ENCODE measurements at places on chromosomes 16 and 17.
A peak's percentile ranks its signal among the peaks of the same experiment; 100 is the strongest.

GRCh38 chr16:89345642-89346150 lies 128.2 kb downstream of the ZNF778 start:
- DNase-seq: no peak

GRCh38 chr16:12876778-12877177 lies 24.6 kb upstream of the SHISA9 start:
- DNase-seq: no peak

DNA sequence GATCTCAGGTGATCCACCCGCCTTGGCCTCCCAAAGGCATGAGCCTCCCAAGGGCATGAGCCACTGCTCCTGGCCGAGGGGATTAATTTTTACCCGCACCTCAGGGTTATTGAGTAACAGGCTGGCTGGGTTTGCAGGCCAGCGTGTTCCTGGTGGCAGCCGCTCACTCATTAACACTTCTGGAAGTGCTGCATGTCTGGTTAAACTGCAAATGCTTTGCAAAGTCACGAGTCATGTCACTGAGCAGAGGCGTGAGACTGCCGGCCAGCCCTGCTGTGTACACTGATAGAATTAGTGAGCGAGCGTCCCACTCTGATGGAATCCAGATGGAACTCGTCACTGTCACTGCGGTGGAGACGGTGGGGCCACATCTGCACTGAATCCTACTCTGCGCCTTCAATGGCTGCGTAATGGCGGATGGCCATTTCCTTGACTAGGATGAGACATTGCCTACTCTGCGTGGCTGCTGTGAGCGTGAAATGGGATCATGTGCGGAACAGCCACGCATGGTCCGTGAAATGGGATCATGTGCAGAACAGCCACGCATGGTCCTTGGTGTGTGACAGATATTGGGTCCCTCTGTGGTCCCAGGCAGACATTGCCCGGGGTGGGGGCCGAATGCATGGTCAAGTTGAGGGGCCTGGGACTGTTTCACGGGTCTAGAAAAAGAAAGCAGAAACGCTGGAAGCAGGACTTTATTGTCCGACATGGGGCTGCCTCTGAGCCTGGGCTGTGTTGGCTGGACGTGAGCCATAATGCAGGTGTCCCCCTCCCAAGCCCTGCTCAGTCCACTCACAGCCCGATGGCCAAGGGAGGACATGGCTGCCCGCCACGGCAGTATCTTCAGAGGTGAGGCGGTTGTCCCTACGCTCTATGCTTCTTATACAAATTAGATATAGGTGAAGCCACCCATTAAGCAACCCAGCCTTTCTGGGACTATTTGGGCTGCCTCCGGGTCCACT lies 740 bp upstream of the SLC5A10 start:
- DNase-seq: no peak

DNA sequence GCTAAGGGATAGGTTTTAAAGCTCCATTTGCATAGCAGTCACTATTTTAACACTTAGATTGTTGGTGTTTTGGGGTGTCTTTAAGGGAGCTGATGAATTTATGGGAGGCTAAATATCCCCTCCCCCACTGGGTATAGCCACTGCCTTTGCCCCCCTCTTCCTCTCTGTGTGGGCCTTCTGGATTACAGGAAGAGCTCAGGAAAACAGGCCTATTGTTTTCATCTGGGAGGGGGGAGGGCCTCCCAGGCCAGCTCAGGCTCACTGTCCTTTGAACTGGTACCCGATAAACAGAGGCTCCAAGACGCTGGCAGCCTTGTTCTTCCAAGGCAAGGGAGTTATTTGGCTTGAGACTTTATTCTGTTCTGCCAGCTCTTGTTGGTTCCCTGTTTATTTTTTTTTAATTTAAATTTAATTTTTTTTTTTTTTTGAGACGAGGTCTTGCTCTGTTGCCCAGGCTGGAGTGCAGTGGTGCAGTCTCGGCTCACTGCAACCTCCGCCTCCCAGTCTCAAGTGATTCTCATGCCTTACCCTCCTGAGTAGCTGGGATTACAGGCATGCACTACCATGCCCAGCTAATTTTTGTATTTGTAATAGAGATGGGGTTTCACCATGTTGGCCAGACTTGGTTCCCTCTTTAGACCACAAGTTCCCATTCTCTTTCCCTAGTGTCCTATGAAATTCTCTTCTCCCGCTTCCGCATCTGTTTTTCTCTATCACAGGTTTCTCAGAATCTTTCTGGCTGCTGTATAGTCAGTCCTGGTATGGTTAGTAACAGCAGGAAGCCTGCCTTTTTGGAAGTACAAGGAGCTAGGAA lies 25.1 kb downstream of the MINK1 start:
- no peak for DNase-seq

DNA sequence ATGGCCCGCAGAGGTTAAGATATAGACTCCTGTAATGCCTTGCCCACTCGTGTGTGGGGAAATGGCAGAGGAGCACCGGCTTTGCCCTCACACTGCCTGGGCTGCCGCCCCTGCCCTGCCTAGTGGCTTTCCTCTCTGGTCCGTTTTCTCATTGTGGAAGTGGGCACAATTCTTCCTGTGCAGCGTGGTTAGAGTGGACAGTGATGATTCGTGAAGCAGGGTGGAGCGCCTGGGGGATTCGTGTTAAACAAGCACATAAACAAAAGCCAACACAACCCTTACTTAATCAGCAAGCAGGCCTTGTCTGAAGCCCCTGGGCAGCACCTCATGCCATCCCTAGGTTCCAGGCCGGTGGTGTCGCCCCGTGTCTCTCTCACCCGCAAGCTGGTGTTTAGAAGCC lies 269.7 kb downstream of the SEC14L1 start:
- no peak for DNase-seq

GRCh38 chr17:56948491-56948890 lies 12.4 kb downstream of the COIL start:
- no peak for DNase-seq

- no peak for DNase-seq
These were observed 3.8 kb downstream of the SNX29 start for GRCh38 chr16:11980136-11980844.

DNA sequence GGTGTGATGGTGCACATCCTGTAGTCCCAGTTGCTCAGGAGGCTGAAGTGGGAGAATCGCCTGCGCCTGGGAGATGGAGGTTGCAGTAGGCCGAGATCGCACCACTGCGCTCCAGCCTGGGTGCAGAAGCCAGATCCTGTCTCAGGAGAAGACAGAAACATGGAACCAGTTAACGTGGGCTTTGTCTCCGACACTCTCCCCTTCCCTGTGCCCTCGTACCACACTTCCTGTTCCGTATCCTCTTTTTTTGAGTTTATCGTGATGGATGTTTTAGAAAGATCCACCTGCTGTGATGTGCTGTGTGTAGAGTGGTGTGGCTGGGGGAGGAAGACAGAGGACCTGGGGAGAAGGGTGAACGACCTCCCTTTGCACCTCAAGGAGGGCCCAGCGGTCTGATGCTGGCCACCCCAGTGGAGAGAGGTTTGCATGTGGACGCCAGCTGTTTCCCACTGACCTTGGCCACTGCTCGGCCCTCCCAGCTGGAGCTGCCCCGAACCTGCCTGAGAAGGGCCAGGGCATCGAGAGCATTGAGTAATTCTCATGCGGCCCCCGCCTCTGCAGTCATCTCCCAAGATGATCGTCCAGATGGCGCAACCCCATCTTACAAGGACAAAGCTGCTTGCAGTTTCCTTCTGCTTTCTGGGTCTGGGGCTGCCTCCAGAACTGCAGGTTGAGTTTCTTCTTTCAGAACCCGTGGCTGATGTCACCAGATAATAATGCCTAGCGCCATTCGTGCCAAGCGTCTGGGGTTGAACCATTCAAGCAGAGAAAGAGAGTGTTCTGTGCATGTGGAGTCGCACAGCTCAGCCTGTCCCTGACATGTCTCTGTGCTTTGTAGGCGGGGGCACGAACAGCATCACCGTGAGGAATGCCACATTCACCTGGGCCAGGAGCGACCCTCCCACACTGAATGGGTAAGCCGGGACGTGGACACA lies 126.3 kb downstream of the ABCC1 start:
- DNase-seq: peak; percentile 35

- DNase-seq: no peak
These were observed 57.0 kb downstream of the GRB2 start for GRCh38 chr17:75348386-75349012.

GRCh38 chr17:81418710-81419318 lies 23.6 kb downstream of the BAHCC1 start:
- no peak for DNase-seq

GRCh38 chr17:19374136-19374535 lies 4.2 kb upstream of the MAPK7 start:
- DNase-seq: no peak

DNA sequence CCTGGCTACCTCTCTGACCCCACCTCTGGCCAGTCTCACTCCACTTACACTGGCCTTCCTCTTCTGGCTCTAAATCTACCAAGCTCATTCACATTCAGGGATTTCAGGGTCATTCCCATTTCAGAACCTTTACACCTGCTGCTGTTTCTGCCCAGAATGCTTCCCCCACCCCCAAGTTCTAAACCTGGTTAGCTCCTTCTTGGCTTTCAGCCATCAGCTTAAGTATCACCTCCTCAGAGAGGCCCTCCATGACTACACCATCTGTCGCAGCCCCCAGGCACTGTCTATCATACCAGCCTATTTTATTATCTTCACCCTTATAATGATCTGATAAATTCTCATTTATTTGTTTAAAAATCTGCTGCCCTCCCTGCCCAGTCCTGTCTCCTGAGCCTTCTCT lies 23.3 kb upstream of the NGFR start:
- DNase-seq: no peak

DNA sequence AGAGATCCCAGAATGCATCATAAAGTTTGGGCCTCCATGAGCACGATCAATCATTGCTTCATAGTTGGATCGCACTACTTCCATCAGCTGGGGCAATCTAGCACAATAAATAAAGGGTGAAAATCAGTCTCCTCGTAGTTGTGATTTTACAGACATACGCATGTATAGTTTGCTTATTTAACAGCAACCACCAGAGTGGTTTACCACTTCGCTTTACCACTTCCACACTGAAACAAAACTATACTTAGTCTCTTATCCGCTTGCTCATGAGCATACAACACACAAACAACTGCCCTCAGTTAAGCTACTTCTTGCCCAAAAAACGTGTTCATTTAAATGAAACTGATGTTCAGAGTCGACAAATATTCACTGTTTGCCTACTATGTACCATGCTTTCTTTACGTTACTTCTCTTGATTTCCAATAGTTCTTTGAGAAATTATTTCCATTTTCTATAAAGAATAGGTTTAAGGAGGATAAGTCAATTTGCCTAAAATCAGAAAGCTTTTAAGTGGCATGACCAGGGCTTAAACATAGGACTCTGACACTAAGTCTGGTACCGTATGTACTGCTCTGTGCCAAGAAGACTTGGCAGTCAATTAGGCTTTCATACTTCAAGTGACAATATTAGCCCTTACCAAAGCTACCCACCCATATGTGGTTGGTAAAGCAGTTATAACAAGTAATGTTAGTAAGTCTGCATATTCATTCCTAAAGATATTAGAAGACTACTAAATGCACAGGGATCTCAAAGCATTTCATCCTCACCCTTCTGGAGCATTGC lies 22.0 kb downstream of the SETD6 start:
- DNase-seq: no peak

- no peak for DNase-seq
These were observed 3.5 kb downstream of the KRT40 start for GRCh38 chr17:40980596-40980995.

- no peak for DNase-seq
These were observed 23.9 kb upstream of the LITAF start for GRCh38 chr16:11610580-11610979.

DNA sequence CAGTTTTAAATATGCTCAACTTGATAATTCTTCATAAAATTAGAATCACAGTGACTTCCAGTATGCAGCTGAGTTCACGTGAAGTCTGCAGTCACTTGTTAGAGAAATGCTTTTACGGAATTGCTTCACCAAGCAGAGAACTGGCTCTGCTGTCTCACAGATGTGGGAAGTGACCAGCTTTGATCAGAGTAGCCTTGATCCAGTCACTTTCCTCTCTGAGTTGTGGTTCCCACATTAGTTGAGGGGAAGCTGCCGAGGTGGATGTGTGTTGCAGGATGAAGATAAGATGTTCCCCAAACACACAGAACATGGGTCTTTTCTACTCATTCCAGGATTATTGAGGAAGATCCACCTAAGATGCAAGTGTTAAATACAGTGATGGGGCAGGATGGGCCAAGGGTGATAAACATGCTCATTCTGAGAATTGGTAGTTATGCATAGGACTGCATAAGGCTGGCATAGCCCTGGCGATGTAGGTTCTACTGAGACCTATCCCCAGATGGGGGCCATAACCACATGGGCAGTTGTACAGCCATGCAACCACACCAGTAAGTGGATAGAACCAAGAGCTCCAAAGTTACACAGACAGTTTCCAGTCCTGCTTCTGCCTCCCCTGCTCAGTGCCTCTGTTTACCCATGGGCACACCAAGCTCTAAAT lies 168.9 kb upstream of the MAF start:
- no peak for DNase-seq

DNA sequence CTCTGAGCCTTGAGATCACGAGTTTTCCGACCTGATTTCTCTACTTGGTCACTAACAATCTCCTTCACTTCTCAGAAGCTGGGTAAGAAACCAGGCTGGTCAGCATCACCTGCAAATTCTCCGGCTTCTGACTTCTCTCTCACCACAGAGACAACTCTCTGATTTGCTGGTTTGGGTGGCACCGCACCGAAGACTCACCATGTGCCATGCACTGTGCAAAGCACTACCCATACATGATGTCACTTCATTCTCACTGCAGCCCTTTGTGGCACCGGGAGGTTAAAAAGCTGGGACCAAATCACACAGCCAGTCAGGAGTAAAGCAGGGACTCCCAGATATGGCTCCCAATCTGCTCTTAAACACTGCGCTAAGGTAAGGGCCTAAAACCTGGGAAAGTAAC lies 647 bp downstream of the VAC14 start:
- no peak for DNase-seq

DNA sequence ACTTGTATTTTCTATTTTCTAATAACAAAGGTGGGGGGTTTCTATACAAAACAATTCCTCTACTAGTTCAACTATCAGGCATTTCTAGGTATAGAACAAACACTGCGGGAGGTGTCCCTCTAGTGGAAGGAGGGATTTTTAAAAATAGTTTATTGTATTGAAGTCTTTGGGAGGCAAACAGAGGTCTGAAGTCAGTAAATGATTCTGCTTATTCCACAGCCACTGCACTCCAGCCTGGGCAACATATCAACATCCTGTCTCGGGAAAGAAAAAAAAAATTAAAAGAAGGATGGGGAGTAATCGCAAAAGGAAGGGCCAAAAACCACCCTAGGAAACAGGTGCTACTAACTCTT lies 648 bp upstream of the ERCC4 start:
- DNase-seq: no peak

DNA sequence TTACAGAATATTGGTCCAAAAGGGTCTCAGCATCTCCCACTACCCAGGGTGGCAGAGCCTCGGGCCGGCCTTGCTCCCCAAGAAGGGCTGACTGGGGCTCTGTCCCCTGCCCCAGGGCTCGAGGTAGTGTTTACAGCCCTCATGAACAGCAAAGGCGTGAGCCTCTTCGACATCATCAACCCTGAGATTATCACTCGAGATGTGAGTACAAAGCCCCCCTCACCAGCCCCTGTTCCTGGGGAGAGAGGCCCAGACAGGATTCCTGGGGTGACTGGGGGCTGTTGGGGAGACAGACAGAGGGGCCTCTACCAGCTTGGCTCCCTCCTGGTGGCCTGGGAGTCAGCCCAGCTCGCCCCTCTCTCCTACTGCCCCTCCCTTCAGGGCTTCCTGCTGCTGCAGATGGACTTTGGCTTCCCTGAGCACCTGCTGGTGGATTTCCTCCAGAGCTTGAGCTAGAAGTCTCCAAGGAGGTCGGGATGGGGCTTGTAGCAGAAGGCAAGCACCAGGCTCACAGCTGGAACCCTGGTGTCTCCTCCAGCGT lies 6.1 kb upstream of the NLRC5 start:
- DNase-seq: no peak

- DNase-seq: no peak
These were observed 18.5 kb downstream of the DEXI start for GRCh38 chr16:10923650-10924214.

GRCh38 chr17:50189550-50190292 lies 11.7 kb downstream of the COL1A1 start:
- no peak for DNase-seq
